ENCODE measurements at places on chromosomes 5 and 9.

- no peak for DNase-seq
These were observed 69.1 kb upstream of the TBCA start for GRCh38 chr5:77845324-77845646.

DNA sequence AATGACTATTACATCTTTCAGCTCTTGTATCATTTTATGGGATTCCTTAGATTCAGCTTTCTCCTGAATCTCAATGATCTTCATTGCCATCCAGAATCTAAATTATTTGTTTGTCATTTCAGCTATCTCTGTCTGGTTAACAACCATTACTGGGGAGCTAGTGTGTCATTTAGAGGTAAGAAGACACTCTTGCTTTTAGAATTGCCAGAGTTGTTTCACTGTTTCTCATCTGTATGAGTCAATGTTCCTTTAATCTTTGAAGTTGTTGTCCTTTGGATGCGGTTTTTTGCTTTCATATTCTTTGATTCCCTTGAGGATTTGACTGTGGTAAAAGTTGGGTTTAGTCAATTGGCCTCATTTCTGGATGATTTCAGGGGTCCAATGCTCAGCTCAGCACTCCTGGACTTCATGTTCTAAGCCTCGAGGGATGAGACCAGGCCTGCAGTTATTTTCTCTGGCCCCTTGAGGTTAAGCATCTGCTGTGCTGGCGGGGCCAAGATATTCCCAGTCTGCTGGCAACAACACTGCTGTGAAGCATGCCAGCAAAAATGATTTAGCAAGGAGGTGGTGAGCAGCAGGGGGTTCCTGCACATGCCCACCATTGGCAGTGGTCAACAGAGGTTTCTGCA is 102.4 kb upstream of the PCSK5 start:
- no peak for DNase-seq

DNA sequence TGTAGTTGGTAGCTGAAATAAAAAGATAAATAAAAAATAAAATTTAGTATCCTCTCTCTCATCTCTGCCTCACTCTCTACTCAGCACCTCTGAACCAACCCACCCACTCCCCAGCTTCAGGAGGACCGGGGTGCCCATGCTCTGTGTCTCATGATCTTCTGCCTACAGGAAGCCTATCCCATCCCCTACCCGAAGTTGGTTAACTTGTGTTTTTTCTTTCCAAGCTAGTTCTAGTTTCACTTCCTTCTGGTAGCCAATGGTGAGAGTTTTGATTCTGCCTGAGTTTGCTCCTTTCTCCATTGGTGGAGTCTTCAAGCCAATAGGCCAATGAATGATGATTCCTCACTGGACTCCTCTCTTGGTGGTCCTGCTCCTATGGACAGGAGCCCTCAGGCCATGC is 32.1 kb downstream of the SNX24 start:
- no peak for DNase-seq

GRCh38 chr5:124963236-124963919 is 216.9 kb upstream of the ZNF608 start:
- no peak for DNase-seq

DNA sequence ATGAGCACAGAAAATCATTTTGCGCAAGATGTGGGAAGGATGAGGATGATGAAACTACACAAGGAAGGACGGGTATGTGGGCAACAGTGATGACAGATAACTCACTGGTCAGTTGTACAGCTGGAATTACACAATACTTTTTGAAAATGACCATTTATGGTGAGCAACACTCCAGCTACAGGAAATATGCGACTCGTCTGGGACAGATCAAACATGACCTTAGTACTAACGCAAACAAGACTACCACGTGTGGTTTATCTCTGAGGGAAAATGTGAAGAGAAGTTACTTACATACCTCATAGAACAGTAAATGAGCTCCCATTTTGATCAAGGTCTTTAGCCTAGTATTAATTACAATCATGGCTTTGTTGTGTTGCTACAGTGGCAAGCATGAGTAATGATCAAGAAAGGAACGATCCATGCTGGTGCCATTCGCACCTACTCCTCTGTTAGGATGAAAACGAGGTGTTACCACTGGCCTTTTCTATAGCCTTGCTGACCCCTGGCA is 456.9 kb downstream of the BNC2 start:
- no peak for DNase-seq

- DNase-seq: no peak
These were observed 603.0 kb downstream of the RAB3C start for GRCh38 chr5:59185757-59186385.

GRCh38 chr5:73278693-73279092 is 105.7 kb downstream of the TMEM174 start:
- no peak for DNase-seq

DNA sequence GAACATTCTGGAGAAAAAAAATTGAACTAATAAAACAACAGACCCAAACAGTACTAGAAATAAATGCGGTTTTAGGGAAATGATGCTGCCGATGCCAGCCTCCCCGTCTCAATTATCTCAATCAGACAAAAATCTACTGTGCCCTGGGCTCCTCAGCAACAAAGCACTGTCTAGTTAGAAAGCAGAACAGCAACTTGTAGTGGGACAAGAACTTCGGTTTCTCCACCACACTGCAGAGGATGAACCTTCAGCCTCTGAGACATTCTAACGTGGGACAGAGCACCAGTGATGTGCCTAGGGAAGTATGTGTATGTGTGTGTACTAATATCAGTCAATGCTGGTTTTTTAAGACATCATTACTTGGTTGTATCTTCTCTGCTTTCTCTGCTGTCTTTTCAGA is 11.1 kb upstream of the CAST start:
- DNase-seq: no peak
